Choroid plexus epithelial cell (primary cell): ENCODE measurements at places on chromosomes 11 and 22.

DNA sequence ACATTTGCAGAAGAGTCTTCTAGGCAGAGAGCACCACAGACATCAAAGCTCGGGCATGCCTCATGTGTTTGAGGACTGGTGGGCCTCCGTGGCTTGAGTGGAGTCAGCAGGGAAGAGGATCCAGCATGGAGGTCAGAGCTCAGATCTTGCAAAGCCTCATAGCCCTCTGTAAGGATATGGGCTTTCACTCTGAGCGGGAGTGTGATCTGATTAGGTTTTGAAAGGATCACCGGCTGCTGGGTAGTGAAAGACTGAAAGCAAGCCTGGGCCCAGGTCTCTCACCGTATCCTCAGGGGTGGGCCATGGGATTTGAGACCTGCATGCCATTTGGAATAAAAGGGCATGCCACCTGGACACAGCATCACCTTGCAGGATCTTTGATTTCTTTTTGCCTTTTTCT is 112.7 kb downstream of the TEAD1 start:
- DNase-seq, result no peak

- DNase-seq, result no peak
Observed at GRCh38 chr22:19397734-19398104, 33.8 kb downstream of the HIRA start.

- no peak for DNase-seq
Observed at GRCh38 chr22:19088866-19089595, 33.2 kb downstream of the DGCR2 start.

DNA sequence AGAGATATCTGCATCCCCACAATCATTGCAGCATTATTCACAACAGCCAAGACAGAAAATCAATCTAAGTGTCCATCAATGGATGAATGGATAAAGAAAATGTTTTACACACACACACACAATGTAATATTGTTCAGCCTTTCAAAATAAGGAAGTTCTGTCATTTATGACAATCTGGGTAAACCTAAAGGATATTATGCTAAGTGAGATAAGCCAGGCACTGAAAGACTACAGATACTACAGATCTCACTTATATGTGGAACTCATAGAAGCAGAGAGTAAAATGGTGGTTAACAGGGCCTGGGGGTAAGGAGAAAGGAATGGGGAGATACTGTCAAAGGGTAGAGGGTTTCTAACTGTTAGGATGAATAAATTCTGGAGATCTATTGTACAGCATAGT is 36.0 kb upstream of the EED start:
- no peak for DNase-seq

DNA sequence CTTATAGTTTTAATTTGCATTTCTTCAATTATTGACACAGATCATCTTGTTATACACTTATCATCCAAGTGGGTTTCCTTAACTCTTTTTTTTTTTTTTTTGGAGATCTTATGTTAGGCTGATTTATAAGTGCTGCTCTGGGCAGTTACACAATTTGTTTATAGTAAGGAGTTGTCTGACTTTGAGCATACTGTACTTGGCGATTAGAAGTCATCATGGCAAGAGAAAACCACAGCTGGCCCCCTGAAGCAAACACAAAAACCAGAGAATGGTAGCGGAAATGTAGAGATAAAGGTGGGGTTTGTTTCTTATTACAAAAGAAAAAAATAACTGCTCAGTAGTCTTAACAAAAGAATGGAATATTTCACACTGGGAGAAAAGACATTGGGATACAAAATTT is 292.6 kb downstream of the SWAP70 start:
- DNase-seq, result peak; percentile 57

DNA sequence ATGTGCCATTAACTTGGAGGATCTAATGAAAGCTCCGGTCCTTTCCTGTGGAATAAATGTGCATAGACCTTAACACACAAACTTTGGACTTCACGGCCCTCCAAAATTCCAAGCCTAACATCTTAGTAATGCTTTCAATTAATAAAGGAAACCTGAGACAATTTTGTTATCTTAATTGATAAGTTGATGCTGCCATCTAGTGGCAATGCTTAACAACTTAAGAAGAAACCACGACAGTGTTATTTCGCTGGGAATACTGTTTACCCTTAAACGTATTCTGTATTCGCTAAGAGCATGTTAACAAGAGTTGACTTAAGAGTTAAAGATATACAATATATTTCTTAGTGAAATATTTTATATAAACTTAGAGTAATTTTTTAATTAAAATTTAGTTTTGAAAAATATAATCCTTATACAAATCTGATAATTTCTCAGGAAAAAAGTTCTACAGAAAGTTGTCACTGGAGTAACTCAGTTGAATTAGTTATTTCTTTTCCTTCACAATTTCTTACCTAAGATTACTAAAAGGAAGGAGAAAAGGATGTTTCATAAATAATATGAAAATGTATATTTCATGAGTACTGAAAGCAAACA is 35.0 kb upstream of the OR9G4 start:
- peak; percentile 76 for DNase-seq

GRCh38 chr22:40021401-40022000 is 26.7 kb downstream of the FAM83F start:
- DNase-seq, result no peak

DNA sequence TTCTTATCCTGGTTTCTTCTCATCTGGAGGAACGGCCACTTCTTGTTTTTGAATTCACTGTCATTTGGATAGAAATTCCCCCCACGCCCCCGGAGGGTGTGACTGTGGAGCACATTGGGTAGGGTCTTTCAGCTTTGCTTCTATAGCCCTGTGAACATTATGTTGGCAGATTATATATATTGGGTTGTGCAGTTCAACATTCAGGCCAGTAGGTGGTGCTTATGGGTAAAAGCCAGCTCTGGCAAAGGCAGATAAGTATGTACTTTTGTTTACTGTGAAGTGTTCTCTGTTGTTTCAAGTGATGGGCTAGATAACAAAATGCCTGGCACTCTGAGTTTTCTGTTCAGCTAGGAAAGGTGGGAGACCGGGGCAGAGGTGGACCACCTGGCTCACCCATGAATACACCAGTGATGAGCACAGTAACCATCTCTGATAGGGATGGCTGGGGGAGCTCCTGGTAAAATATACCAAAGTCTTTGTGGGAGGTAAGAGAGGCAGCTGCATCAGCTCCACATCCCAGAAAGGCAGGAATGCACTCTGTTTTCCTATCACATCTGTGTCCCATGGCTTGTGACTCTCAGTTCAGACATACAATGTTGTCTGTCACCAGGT is 1348.2 kb upstream of the RAG2 start:
- peak; percentile 78 for DNase-seq

DNA sequence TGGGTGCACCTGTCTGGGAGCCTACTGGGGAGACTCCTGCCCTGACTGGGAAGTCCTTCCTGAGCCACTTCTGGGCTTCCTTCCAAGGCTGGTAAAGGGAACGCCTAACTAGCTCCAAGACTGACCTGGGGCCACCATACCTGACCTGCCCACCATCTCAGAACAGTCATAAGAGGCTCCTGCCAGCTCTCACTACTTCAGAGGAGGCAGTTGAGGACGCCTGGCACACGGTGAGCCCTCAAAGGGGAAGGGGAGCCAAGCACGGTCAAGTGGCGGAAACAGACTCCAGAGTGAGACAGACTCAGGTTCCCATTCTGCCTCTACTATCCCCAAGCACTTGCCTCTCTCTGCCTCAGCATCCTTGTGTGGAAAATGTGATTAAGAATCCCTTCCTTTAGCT is 7.6 kb downstream of the MCAT start:
- no peak for DNase-seq

DNA sequence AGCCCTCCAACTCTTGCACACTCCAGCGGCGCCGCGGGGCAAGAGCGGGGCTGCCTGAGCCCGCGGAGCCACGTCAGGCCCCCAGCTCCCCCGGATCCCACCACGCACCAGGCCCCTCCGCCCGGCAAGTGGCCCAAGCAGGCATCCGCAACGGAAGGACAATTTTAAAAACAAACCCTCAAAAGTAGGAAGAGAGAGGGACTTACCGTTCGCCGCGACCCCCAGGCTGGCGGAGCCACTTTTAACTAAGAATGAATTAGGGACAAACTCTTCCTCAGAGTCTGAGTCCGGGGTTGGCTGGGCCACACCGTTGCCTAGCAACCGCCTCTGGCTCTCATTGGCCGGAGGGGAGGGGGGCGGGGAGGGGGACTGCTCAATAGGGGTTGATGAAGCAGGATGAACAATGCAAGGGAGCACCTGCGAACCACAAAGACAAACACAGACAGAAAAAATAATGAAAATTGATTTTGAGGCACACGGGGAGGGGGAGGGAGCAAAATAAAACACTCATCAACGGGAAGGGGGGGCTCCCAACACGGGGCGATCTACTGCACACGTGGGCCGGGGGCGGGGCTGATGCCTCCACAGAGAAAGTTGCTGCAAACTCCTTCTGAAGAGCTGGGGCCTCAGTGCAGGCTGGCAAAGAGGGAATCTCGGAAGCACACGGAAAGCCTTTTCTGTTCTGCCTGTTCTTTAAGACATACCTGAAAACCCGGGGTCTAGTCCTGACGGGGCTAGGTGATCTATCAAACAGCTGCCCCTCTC is 387.5 kb upstream of the NARS2 start:
- peak; percentile 36 for DNase-seq

DNA sequence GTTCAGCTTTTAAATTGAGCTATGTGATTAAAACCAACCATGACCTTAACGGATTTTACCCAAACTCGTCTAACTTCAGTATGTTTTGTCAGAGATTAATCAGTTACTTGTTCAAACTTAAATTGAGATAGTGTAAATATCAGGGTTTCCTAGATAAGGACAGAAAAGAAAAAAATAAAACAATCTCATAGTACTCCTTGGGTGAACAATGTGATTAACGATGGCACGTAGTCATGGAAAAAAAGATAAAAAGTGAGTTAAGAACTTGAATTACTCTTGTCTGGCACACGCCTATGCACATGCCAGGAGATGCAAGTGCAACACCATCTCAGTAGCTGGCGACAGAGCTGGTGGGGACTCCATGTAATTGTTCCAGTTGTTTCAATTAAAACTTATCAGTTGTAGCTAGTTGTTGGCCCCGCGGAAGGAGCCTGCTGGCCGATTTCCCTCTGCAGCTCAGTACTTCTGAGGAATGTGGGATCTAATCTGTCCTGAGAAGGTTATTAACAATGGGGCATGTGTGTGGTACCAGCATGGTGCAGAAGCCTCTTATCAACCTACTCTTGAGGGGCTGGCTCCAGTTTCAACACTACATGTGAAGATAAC is 3.0 kb downstream of the RASSF10 start:
- DNase-seq, result no peak

GRCh38 chr11:79110321-79110720 is 330.5 kb downstream of the TENM4 start:
- DNase-seq, result no peak

DNA sequence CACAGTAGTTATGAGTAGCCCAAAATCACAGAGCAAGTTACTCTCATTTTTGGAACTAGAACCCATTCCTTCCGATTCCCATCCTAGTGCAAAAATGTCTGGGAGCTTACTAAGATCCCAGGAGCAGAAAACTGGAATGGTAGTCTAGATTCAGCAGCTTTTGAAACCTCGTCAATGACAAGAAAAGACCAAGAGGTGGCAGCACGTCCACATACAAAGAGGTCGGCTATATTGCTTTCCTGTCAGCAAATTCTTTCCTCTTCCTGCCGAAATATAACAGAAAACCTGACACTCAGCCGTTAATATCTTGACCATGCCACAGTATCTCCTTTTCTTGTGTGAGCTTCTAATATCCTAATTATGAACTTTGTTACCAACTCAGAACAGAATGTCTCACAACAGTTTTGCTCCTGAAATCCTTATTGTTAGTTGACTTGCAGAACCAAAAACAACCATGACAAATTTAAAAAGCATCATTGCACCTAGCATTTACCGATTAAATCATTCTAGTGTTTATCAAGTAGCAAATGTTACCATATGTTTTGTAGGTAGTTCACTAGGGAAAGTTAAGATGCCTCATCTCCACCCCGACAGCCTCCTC is 92.8 kb upstream of the OR9G4 start:
- DNase-seq, result peak; percentile 77

DNA sequence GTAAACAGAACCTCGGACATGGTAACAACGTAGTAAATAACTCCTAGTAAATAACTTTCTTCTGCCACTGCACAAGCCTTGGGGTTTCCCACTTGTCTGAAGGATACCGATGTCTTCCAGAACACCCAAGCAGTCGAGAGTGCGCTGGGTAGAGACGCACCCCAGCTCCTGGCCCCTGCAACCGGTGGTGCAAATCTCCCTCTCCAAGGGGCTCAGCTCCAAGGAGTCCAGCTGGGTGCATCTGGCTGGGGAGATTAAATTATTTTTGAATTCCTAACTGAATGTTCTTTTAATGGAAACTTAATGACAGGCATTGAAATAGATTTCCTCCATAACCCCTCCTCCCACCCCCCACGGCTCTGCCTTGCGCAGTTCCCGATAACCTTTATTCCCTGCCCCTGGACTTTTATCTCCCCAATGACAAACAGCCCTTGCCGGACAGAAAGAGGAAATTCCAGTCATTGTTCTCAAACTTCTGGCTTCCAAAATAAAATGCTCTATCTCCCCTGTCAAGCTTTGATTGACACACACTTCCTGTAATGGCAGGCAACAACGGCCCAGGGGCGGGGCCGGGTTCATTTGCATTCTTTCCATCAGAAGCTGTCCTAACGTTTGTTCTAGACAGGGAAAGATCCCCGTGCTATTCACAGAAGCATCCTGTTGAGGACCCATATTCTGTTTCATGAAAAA is 31.2 kb downstream of the KCNJ1 start:
- DNase-seq, result peak; percentile 33

- DNase-seq, result no peak
Observed at GRCh38 chr22:42645938-42646568, 3.1 kb downstream of the CYB5R3 start.

DNA sequence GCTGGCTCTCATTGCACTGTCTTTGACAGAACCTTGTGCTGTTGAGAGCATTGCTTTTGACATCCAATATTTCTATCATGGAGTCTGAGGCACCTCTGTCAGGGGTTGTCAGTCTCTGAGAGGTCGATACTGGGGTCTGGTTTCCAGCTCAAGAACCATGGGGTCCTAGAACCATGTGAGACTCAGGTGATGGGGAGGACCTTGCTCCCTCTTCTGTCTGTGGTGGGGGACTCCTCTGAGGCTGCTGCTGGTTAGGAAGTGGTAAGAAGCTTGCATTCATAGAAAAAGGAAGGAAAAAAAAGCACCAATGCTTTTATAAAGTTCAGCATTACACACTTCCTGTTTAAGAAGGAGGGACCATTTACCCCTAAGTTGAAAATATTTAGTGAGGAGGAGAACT is 91.8 kb upstream of the CD44 start:
- DNase-seq, result no peak

GRCh38 chr22:38489142-38489541 is 17.0 kb downstream of the DDX17 start:
- no peak for DNase-seq

- peak; percentile 77 for DNase-seq
Observed at GRCh38 chr11:16000065-16000464, 356.3 kb downstream of the SOX6 start.

DNA sequence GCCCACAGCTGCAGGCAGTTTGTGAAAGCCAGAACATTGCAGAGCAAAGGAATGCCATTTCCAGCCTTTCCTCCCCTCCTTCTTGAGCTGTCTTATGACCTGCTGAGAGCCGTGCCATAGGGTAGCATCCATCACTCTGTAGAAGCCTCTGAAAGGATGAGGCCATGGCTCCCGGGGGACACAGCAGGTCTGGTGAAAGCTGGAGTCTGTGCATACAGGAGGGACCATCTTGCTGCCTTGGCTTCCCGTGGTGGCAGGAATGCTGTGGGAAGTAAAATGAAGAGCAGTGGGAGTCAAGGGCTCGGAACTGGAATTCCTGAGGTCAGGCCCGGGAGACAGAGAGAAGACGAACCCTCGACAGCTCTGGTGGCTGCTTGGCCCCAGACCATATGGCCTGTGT is 30.9 kb downstream of the ANO1 start:
- DNase-seq, result peak; percentile 48

- DNase-seq, result no peak
Observed at GRCh38 chr11:82494988-82495432, 238.7 kb downstream of the FAM181B start.

GRCh38 chr11:86620891-86621521 is 51.4 kb downstream of the ME3 start:
- DNase-seq, result peak; percentile 84
